ENCODE measurements at places on chromosomes 11 and 22.

- no peak for DNase-seq
Measured at GRCh38 chr11:75823415-75823814, 8.4 kb downstream of the UVRAG start.

DNA sequence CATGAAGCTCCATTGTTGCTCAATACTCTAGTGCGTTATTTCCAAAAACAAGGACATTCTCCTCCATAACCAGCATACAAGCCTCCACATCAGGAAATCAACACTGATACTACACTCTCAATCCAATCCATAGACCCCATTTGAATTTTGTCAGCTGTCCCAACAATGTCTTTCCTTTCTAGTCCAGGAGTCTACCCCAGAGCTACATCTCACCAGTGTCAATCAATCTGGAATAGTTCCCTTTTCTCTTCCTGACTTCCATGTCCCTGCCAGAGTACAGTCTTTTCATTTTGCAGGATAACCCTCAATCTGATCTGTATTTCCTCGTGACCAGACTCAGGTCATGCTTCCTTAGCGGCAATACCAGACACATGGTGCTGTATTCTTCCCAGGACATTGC is 43.0 kb downstream of the TCF20 start:
- no peak for DNase-seq

GRCh38 chr22:21691816-21692215 is 26.0 kb downstream of the PPIL2 start:
- DNase-seq, result no peak

GRCh38 chr11:94018721-94019120 is 2.4 kb upstream of the HEPHL1 start:
- DNase-seq, result no peak

DNA sequence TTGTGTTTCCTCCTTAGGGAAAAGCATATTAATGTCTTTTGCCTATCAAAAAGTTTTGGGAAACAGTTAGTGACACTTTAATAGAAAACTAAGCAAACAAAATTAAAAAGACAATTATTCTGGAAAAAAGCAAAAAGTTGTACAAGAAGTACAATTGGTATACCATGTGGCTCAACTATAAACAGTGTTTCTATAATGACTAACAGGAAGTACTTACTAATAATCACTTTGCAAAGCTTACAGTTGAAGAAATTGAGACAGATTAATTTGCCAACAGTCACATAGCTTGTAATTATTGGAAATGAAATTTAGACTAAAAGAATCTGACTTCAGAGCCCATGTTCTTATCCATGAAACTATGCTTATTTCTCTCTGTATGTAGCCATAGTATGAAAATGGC is 24.7 kb downstream of the PPME1 start:
- DNase-seq, result no peak

DNA sequence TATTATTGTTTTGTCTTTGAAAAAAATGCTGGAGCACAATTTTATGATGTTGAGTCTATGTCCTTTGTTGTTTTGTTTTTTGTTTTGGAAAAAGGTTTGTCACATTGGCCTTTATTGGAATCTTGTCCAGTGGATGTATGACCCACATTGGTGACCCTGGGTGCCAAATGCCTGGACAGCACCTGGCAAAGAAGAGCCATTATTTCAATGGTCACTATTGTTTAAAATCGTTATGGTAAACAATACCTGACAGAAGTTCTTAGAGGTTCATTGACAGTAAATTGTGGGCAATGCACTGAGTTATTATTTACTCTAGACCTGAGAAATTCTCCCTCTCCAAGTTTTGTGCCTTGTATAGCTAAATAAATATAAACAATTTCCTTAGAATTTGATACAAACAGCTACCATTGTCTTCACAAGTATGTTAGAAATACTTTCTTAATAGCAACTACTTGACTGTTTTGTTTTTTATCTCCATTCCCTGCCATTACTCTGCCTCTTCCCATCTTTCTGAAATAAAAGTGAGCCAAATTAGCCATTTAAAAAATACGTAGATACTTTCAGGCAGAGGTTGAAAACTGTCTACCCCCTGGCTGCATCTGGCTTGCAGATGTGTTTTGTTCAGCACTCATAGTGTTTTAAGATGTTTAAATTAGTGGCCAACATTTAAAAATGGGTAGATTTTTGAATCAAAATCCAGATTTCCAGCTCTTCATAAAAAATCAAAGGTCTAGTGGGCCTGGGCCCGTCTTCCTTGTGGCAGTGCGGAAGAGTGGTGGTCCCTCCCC is 39.9 kb downstream of the BMAL1 start:
- no peak for DNase-seq

DNA sequence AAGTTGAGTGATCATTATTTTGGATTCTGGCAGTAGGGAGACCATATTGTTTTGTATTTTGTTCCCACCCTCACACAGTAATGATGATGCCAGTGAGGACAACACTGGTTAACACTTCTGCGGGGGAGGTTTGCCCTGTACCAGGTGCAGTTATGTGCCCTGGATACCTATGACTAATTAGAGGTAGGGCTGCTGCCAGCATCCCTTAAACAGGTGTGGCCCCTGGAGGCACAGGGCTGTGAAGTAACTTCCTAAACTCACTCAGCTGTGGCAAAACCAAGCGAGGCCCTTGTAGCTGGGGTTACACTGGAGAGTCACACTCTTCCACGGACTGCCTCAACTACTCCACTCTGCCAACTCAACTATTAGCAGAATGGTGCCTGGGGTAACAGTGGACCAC is 64.5 kb downstream of the MCM5 start:
- no peak for DNase-seq

DNA sequence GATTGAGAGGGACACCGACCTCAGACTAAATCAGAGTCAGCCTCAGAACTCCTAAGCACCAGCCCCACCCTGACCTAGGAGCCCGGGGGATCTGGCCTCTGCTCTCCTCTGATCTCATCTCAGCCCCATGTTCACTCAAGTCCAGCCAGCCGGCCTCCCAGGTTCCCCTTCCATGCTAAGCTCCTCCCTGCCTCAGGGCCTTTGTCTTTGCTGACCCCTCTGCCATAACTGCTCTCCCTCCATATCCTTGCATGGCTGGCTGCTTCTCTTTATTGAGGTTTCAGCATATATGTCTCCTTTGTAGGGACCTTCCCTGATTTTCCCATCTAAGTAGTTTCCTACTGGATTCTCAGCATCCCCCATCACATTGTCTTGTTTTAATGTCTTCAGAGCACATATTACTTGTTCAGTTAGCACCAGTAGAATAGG is 780 bp upstream of the SLC15A3 start:
- no peak for DNase-seq

DNA sequence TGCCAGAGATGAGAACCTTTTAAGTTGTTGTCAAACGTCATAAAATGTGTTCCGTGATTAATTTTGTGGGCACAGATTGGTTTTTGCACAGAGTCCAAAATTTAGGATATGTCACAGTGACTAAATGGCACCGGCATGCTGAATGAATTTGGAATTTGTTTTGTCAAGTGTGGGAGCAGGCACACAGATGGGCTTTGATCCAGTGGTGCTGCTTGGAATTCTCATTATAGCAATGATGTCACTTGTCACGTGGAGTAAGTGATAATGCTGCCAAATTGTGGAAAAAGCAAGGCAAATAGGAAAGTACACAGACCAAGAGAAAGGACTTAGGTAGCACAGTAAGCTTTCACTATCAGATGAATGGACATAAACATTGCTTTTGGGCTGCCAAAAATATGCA is 8.0 kb upstream of the LIN7C start:
- no peak for DNase-seq

GRCh38 chr11:61528114-61528513 is 19.6 kb downstream of the LRRC10B start:
- no peak for DNase-seq

DNA sequence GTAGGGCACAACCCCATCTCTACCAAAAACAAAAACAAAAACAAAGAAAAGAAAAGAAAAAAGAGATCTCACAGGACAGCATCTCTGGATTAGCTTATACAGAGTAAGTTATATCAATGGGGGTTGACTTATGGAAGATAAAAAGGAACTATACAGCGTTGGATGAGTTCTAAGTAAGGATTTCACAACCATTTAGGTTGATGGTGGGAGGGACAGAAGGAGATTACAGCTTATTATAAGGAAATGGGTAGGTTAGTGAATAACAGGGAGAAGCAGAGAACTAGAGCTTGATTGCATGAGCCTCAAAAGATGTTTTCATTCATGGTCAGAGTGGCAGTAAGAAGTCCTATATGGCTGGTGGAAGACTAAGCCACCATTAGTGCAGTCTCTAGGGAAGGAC is 60.3 kb downstream of the CECR2 start:
- DNase-seq, result no peak

DNA sequence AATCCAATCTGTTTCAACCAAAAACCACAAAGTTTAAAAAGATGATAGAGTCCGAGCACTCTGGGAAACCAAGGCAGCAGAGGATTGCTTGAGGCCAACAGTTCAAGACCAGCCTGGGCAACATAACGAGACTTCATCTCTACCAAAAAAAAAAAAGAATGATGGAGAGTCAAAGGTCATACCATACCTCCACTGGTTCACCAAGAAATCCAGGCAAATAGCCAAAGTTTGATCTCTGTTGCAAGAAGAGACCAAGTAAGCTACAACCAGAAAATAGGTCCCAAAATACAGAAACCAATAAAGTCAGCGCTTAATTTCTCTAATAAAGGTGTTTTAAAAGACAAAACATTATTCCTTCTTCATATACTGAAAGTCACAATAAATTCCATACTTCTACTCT is 13.1 kb downstream of the FAM168A start:
- DNase-seq, result no peak

GRCh38 chr11:95698676-95699557 is 90.7 kb downstream of the FAM76B start:
- DNase-seq, result no peak

GRCh38 chr11:65586676-65587075 is 8.9 kb downstream of the KCNK7 start:
- DNase-seq, result no peak

DNA sequence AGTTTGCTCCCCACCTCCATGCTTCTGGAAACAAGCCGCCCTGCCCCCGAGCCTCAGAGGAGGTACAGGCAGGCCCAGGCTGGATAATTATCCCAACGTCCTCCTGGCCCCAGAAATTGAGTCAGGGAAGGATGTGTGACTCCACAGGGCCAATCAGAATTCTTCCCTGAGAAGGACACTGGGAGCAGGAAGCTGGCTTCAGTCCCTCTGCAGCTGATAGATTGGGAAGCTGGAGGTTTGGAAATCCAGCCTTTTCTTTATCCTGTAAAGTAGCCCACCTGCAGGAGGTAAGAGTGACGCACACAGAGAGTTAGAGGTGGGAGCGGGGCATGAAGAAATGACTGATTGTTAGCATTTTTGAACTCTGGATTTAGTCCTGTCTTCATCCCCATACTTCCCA is 97.5 kb upstream of the CD82 start:
- no peak for DNase-seq

DNA sequence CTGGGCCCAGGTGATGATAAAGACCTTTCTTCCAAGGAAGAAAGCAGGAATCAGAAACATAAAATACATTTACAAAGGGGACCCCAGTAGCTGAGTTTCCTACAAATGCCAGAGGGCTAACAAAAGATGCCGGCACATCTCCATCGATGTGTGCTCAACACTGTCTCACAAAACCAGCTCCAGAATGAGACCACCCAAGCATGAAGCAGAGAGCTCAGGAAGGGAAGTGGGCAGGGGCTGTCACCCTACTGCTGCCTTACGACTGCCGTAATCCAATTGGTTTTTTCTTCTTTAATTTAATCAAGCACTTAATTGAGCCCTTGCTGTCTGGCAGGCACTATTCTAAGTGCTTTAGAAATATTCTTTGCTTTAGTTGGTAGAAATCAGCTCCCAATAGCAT is 26.1 kb downstream of the SMCO4 start:
- DNase-seq, result no peak

GRCh38 chr22:20000246-20001081 is 16.2 kb downstream of the ARVCF start:
- DNase-seq, result no peak

DNA sequence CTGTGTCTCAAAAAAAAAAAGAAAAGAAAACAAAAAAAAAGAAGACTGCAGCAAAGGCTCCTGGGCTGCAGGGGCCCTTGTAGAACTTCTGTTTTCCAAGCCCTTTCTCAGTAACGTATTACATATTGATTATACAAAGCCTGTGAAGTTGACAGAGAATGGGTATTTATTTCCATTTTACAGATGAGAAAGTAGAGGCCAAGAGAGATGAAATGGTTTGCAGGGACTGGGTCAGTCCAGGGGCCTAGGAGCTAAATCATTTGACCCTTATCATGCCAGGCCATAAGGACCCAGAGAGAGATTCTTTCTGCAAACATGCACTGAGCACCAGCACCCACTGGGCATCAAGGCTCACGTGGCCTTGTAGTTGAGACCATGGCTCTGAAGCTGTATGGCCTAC is 4.5 kb downstream of the PPP2R5B start:
- DNase-seq, result no peak

GRCh38 chr11:8253566-8253965 is 10.1 kb downstream of the LMO1 start:
- DNase-seq, result no peak

- DNase-seq, result no peak
Measured at GRCh38 chr22:26516503-26516902, 4.2 kb upstream of the TFIP11 start.

DNA sequence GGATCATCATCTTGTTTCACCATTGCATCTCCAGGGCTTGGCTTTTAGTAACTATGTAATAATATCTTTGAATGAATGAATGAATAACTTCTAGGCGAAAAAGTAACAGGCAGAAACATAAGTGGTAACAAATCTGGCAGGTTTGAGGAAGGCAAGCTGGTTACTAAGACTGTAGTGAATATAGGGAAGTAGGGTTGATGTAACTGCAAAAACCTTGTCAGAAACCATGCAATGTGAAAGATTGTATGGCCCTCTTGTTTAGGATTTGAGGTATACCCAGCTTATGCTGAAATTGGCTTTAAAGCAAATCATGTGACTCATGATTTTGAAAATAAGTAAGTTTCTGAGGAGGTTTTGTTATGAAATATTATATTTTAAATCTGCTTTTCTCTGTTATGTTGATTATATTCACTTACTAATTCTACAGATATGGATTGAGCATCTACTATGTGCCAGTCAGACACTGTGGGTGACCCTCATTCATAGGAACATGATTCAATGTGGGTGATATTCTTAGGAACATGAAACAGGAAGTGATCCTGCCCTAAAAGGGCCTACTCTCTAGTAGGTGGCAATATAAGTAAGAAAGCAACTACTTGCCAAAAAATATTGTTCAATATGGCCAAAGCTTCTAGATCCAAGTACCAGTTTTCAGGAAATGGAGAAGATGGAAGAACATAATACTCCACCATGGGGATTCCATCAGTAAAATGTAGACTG is 115.5 kb upstream of the CCDC90B start:
- no peak for DNase-seq
